NCI-H526 treated with DMSO at 0.1 percent for 48 hours (cell line): ENCODE measurements at places on chromosomes 13 and 19.

DNA sequence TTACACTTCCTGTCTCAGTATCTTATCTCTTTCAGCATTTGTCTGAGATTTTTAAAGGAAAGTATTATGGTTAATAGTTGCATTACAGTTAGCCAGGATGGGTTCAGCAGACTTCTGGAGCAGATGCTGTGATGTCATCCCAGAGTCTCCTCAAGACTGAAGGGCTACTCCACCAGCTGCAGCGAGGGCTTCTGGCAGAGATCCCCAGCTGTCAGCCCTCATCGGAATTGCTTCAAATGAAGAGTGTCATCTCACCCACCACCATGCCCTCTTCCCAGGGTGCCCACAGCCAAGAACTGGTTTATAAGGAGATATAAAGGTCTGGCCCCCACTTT is 84.4 kb downstream of the FAM216B start:
- DNase-seq = no peak

DNA sequence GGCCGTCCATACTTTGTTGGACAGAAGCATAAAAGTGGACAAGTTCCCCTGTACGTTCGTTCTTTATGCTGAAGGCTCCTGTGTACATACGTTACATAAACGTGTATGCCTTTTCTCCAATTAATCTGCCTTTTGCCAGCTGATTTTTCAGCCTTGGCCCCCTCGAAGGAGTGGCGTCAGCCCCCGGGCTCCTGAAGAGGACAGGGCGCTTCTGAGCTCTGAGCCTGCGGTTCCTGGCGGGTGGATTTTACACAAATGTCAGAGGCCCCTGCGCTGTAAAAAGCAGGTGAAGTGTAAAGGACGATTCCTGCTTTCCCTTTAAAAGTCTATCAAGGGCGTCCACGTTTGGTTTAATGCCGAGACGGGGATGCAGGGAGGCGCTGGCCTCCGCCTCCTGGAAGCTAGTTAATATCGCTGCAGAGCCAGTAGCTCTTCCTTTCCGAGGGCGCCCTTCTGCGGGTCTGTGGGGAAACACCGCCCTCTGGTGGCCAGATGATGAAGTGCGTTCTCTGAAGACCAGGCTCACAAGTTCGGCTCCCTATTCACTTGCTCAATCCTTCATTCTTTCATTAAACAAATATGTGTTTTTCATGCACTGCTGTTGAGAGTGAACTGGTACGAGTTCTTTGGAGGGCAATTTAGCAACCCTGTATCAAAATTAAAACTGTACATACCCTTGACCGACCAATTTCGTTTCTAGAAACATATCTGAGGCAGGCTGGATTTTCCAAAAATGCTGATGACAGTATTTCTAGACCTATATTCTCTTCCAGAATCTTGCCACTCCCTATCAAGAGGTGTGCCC is 62.0 kb downstream of the GPR12 start:
- DNase-seq = peak; percentile 79

DNA sequence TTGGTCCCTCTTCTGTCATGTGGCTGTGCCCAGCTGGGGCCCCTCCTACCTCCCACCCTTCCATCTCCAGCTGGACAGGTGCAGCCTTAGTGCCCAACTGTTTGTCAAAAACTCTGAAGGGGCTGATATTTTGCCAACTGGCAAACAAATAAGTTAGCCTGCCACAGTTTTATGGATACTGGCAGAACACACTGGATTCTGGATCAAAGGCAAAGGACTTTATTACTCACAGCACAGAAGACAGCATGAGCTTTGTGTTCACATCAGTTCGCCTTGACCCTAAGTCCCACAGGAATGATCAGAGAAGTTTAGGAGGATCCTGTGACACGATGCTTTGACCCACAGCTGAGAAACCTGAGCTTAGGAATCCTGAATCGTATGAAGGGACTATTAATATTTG is 16.4 kb downstream of the KLK2 start:
- DNase-seq = no peak

- DNase-seq = no peak
These were observed 21.1 kb downstream of the PPP1R37 start for GRCh38 chr19:45114116-45114515.

GRCh38 chr13:105997581-105998550 is 537.6 kb downstream of the EFNB2 start:
- DNase-seq = no peak

DNA sequence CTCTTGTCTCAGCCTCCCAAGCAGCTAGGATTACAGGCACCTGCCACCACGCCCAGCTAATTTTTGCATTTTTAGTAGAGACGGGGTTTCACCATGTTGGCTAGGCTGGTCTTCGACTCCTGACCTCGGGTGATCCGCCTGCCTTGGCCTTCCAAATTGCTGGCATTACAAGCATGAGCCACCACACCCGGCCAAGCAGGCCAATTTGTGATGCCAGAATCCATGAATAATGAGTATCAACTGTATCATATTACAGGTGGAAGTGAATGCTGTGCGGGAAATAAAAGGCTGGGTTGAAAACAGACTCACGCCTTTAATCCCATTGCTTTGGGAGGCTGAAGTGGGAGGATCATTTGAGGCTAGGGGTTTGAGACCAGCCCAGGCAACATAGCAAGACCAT is 3.6 kb upstream of the NFILZ start:
- no peak for DNase-seq

DNA sequence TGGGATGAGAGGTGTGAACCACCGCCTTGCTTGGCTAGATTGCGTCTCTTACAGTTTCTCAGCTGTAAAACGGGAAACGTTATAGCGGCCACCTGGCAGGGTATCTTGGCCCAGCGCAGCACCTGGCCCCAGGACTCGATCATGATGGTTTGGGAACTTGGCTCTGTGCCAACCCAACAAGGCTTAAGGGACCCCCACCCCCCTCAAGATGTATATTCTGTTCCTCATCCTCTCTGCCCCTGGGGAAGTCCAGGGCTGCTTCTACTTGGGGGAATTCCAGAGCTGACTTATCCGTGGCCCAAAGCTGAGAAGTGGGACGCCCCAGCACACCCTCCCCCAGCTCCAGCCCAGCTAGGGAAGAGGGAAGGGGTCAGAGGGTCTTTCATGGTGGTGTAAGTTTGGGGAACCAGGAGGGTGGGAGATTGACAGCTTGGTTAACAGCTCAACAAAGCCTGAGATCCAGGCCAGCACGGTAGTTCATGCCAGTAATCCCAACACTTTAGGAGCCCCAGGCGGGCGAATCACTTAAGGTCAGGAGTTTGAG is 695 bp downstream of the ICAM1 start:
- DNase-seq = no peak

DNA sequence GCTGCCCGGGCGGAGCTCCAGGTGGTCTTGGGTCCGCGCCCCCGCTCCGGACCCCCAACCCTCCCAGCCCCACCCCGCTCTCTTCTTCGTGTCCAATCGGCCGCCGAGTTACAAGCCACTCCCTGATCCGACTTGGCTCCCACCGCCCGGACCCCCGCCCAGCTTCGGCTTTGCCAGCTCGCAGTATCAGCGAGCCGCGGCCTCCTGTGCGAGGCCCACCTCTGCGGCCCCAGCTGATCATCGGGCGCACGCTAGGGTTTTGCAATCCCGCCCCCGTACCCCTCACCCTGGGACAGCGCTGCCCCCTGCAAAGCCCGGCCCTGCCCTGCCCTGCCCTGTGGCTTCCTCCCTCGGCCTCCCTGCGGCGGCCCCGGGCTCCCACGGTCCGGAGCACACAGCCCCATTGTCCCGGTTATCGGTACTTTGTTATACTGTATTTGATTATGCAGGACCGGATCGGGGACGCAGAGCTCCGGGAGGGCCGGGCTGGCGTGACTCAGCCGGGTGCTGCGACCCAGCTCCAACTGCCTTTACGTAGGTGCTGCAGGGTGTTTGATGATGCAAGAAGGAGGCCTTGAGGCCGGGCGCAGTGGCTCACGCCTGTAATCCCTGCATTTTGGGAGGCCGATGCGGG is 598 bp upstream of the LPAR2 start:
- DNase-seq = peak; percentile 6

- DNase-seq = no peak
These were observed 3.6 kb downstream of the GPR12 start for GRCh38 chr13:26756961-26757360.

- DNase-seq = no peak
These were observed 159.0 kb downstream of the TEX29 start for GRCh38 chr13:111479412-111479811.

DNA sequence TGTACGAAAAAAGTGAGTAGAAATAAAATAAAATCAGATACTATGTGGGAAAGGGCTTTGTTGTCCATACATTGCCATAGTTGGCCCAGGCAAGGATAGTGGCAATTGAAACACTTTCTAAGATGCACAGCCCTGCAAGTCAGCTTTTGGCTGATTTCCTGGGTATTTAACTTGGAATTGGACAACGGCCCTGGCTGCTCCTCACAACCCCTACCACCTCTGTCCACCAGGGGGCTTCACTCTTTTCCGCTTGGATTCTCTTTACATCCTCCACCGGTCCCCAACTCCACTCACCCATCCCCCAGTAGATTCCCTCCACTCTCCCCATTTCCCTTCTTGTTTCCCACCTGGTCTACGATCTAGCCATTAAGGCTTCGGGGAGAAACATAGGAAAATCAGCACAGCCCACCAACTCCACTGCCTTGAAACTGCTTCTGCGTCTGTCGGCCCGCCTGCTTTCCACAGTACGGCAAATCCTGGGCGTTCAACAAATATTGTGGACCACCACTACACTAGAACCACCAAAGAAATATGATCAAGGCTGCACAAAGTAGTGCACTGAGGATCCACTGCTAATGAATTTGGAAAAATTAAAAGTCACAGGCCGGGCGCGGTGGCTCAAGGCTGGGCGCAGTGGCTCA is 48.6 kb upstream of the GTF3A start:
- peak; percentile 22 for DNase-seq

DNA sequence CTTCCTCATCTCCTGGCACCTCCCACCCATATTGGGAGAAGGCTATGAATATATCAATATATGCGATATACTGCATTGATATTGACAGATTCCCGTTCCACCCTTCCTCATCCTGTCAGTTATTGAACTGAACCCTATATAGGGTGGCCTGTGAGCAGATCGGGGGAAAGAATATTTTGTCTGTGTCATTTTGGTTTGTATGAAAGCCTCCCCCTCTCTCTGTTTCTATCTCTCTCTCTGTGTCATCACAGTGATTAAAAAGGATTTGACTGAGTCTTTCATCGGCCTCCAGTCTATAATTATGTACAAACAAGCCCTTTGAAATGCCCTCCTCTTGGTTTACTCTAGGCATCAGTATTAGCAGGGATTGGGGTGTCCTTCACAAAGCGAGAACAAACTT is 35.7 kb downstream of the RASL11A start:
- no peak for DNase-seq

- no peak for DNase-seq
These were observed 13.1 kb downstream of the RGL3 start for GRCh38 chr19:11405846-11406643.

- no peak for DNase-seq
These were observed 36.9 kb downstream of the ARRDC2 start for GRCh38 chr19:18044825-18045304.

- DNase-seq = no peak
These were observed 76.2 kb upstream of the TNFSF11 start for GRCh38 chr13:42497798-42498197.

DNA sequence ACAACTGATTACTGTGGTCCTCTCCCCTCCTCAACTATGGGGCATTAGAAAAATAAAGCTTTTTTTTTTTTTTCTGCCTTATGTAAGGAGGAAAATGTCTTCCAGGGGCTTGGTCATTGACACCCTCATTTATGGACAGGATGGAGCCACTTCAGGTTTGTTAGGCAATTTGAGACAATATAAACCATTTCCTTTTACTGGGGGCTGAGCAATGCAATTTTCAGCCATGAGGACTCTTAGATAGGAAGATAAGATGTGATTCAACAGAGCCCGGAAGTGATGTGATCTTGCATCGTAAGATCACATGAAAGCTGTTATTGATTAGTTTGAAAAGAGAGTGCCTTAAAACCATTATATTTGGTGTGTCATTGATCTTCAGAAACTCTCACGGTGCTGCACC is 210.8 kb downstream of the OXGR1 start:
- DNase-seq = no peak

DNA sequence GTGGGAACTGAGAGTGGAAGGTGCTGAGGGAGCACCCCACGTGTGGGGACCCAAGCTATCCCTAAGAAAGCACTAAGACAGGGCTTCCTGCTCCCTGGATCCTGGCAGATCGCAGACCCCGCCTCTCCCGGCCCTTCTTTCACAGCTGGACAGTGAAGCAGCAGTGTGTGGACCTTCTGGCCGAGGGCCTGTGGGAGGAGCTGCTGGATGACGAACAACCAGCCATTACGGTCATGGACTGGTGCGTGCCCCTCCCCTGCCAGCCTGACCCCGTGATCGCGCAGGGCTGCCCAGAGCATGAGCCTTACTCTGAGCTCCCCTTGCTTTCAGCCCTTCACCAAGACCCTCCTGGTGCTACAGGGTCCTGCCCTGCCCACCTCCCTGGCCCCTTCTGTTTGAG is 2.3 kb downstream of the NCCRP1 start:
- no peak for DNase-seq

DNA sequence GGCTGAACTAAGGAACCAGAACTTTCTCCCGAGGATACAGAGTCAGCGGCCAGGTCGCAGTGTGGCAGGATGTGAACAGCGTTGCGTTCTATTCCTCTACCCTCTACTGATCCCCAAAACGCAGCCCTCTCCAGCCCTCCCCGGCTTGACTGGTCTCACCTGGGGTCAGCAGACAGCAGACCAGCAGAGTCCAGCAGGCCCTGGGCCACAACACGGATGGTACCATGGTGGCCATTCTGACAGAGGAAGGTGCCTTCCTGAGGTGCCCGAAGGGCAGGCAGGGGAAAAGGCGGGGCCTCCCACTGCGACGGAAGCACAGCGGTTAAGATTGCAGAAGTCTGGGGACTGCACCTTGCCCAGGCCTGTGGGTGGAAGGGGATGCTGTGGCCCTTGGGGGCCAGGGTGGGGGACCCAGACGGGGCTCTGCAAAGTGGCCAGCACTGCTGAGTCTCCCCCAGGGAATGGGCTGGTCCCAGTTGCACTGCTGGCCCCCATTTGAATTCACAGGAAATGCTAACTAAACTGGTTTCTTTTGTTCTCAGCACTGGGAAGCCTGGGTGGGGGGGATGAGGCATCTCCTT is at the start of gene ICAM3:
Gene ICAM3 (minus strand): TSS at position 245 of the 581 bp plus-strand sequence. CDS start 10 bp downstream, at position 235.
- no peak for DNase-seq

DNA sequence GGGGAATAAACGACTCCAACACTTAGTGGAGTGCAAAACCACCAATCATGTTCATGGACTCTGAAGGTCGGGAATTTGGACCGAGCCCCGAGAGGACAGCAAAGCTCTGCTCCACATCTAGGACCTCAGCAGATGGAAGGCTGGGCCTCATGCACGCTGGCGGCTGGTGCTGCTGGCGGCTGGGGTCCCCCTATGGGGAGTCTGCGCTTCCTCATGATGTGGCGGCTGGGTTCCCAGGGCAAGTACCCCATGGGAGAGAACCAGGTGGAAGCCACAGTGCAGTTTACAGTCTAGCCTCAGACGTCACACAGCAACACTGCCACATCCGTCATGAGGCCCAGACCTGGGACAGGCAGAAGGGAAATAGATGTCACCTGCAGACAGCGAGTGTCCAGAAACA is 13.2 kb downstream of the PEPD start:
- no peak for DNase-seq
